ENCODE measurements at places on chromosomes 7 and 10. TPM values are rescaled to one million over a fixed set of nuclear protein-coding genes. Genes with fewer than 3 reads are reported as not detected.

Gene OR9A2
- 0.27 TPM for total RNA-seq

Gene A1CF
- total RNA-seq, result 0.19 TPM

Gene LIPA
- 350 TPM for total RNA-seq

Gene HMX3
- total RNA-seq, result 0.29 TPM

Gene NODAL
- total RNA-seq, result 0.75 TPM

Gene CHRM2
- total RNA-seq, result 3.7 TPM

Gene BAMBI
- total RNA-seq, result 47.8 TPM

Gene SUGCT
- 5.7 TPM for total RNA-seq

Gene UCN3
- total RNA-seq, result 0.26 TPM

Gene TIMM23B
- total RNA-seq, result 22.9 TPM

Gene MARCHF5
- total RNA-seq, result 10.9 TPM

Gene OR6B1
- total RNA-seq, result 0.10 TPM

Gene LBX1
- total RNA-seq, result 0.60 TPM

Gene SEMA3C
- total RNA-seq, result 83.2 TPM

Gene PVRIG
- total RNA-seq, result 0.98 TPM

Gene RAMP3
- not detected for total RNA-seq

Gene CROT
- 7.1 TPM for total RNA-seq

Gene CFAP46
- 1.2 TPM for total RNA-seq

Gene CYP3A4
- 0.78 TPM for total RNA-seq

Gene GPR146
- total RNA-seq, result 2.4 TPM

Gene HKDC1
- not detected for total RNA-seq

Gene ANTXRL
- not detected for total RNA-seq

Gene ANAPC16
- 45.4 TPM for total RNA-seq

Gene SSC4D
- total RNA-seq, result 1.0 TPM

Gene ACBD7
- total RNA-seq, result 3.0 TPM

Gene RTKN2
- total RNA-seq, result 0.78 TPM

Gene SFXN3
- total RNA-seq, result 18.6 TPM

Gene INSYN2A
- 8.8 TPM for total RNA-seq

Gene TRIM50
- total RNA-seq, result 1.5 TPM

All from motor neuron (in vitro differentiated cells).